ENCODE measurements at places on chromosomes 13 and 19.

DNA sequence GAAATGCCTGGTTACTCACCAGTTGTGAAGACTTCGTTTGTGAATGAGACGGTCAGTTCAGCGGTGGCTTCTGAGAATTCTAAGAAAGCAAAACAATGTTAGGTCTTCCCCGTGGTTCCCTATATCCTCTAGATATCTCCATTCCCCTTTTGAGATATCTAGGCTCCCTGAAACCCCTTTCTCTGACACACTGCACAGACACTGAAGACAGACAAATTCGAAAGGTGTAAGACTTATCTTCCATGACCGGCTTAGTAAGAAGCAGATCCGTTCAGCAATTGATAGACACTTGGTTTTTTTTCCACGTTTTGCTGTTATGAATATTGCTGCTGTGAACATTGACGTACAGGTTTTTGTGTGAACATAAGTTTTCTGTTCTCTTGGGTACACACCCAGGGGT lies 19.4 kb downstream of the GP6 start:
- no peak for DNase-seq

DNA sequence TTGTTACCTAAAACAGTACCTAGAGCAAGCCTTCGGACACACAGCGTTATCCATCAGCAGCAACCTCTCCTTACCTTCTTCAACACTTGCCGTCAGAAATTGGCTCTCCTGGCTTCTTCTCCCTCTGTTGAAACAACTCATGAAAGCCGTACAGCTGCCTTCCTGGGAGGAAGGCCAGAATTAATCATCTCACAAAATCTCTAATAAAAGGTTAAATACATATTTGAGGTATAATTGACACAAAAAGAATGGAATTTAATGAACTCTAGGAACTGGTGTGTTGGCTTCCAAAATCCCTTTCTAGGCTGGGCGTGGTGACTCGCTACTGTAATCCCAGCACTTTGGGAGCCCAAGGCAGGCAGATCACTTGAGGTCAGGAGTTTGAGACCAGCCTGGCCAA lies 37.3 kb upstream of the GTF2F2 start:
- no peak for DNase-seq

GRCh38 chr19:36141039-36141927 lies 1.4 kb downstream of the CAPNS1 start:
- DNase-seq: peak; percentile 81

- no peak for DNase-seq
These were observed 71.1 kb downstream of the ATP11A start for GRCh38 chr13:112760931-112761330.

- no peak for DNase-seq
These were observed 337.6 kb downstream of the SLITRK6 start for GRCh38 chr13:85461621-85462020.

DNA sequence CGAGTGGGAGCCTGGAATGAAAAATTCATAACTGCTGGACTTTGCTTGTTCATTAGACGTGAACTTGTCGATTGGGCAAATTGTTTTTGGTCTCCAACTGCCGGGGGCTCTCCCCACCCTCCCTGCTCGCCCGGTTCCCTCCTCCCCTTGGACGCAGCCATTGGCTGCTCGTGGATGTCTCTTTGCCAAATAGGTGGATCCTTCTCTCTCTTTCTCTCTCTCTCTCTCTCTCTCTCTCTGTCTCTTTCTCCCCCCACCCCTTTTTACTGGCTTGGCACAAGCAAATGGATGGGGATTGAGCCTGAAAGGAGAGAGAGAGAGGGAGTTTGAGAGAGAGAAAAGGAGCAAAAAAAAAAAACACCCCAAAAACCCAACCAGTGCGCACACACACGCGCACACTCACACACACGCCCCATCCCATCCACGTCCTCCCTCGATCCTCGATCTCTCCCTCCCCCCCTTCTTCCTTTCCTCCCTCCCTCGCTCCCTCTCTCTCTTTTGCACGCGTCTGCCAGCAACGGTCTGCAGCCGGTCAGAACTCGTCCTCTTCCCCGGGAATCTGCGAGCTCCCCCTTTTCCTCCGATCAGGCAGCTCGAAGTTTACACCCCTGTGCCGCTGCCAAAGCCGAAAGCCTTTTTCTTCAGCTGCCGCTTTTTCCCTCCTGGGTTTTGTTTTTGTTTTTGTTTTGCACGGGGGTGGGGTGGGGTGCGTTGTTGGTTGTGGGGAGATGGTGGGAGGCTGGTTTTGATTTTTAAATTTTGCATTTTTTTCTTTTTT lies 27.8 kb downstream of the NFIX start:
- DNase-seq: peak; percentile 95

DNA sequence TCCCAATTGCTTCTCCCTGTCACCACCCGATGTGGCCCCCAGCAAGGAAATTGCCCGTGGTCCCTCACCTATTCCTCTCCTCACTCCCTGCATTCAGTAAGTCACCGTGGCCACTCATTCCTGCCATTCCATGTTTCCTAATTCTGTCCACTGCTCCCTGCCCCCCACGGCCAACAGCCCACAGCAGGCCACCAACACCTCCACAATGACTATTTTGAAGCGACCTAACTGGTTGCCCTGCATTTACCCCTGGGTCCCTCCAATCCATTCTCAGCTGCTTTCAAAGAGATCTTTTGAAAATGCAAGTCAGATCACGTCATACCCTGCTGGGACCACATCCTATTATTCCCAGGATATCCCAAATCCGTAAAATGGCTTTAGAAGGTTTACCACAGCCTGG lies 210.4 kb downstream of the DCLK1 start:
- no peak for DNase-seq

DNA sequence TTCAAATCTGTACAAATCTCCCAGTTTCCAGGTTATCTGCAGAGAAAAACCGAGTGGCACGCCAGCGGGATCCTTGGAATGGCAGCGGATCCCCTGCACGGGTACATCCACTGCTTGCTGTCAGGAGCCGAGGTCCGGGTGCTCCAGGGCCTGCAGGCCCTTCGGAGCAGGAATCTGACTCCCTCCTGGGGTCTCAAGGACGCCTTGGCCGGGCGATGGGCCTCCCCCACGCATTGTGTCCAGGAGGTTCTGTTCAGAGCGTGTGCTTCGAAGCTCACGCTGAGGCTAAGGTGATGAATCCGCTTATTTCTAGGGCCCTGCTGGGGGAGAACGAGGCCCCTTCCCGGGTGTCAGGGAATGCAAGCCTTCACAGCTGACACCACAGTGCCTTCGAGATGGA lies 148.9 kb downstream of the SOX1 start:
- no peak for DNase-seq

- DNase-seq: peak; percentile 17
These were observed 297.0 kb downstream of the RBM26 start for GRCh38 chr13:79108914-79109643.

DNA sequence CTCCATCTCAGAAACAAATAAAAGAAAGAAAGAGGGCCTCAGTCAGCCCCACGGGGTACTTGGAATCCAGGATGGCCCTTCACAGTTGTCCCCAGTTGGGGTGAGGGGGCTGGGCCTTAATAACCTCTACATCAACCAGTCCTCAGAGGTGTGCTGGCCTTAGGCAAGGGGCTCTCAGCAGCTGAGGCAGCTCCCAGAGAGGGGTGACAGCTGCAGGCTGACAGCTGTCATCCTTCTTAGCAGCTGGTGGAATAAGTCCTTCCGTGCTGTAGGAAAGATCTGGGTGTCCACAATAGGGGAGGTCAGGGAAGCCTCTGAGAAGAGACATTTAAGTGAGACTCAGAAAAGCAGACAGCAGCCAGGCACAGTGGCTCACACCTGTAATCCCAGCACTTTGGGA lies 7.4 kb downstream of the BCAM start:
- no peak for DNase-seq

Measured in Ammon's horn (tissue), 1 donor.